Pancreas (tissue), 10 donors: ENCODE measurements at places on chromosomes 12 and 14.
A peak's percentile ranks its signal among the peaks of the same experiment; 100 is the strongest.

- no peak for DNase-seq
Measured at GRCh38 chr14:20971705-20972021, 16.4 kb downstream of the RNASE2 start.

GRCh38 chr12:53660041-53660440 is 15.8 kb downstream of the ATP5MC2 start:
- no peak for DNase-seq

DNA sequence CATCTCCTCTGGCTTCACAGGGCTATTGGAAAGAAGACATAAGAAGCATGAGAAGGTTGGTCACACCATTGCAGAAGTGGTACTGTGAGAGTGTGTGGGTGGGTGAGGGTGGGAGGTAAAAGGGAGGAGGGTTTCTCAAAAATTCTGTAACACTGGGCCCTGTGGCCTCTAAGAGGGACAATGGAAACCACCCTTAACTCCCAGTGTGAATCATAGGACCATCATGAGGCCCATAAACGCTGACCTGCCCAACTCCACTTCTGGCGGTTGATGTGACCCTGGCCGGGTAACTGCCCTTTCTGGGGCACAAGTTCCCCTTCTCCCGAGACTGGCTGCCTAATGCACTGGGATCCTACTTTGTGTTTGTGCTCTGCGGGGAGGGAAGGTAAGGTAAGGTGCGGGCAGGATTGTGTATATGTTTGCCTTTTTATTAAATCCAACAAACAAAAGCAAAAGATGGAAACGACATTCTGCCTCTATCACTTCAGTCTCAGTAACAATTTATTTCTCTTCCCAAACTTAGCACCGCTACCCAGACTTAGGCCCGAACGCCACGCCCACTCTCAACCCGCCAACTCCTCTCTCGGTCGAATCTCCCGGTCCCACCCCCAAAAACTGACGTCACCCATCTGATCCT is 551 bp downstream of the METTL1 start:
- peak; percentile 93 for DNase-seq

GRCh38 chr12:54337280-54337842 is 12.4 kb downstream of the COPZ1 start:
- no peak for DNase-seq
